ENCODE measurements at places on chromosomes 2 and 18.

GRCh38 chr2:128644718-128645256 lies 326.1 kb upstream of the HS6ST1 start:
- no peak for DNase-seq

GRCh38 chr2:45119855-45120254 lies 110.6 kb upstream of the SIX2 start:
- no peak for DNase-seq

GRCh38 chr18:48794251-48794970 lies 156.4 kb downstream of the SMAD7 start:
- DNase-seq, result no peak

DNA sequence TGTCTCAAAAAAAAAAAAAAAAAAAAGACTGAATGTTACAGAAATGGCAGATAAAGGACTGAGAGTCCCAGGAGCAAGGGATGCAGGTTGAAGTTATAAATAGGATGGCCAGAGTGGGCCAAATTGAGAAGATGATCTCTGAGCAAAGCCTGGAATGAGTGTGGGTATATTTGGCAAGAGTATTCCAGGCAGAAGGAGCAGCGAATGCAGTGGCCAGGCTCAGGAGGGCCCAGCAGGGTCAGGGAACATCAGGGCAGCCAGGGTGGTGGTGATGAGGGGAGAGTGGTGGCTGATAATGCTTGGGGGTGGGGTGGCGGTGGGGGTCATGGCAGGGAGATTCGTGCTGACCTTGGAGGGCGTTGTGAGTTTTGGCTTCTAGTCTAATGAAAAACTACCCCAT lies 141.3 kb upstream of the AGAP1 start:
- no peak for DNase-seq

GRCh38 chr18:6546229-6546628 lies 131.5 kb upstream of the L3MBTL4 start:
- no peak for DNase-seq

DNA sequence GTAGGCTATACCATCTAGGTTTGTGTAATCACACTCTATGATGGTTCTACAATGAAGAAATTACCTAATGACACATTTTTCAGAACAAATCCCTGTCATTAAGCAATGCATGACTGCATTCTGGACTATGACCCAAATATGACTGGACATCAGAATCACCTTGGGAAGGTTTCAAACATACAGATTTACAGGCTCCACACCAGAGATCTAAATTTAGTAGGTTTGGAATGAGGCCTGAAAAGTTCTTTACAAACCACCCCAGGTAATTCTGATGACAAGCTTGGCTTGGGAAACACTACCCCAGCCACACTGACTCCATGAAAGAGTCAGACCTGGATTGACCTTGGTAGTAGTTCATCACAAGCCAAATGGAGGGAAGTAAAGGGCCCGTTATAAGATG lies 52.2 kb upstream of the NFE2L2 start:
- DNase-seq, result no peak

DNA sequence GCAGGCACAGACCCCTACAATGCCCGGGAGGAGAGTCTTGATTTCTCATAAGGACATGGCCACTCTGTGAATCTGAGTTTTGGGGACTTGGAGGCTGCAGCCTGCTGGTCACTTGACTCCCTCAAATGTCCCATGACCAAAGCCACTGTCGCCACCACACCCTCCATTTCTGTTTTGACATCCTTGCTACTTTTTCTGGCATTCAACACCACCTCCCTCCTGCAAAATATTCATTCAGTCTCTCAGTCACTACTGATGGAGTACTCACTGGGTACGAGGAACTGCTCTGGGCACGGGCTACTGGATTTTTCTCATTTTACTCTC lies 208.6 kb upstream of the HAAO start:
- DNase-seq, result no peak

- no peak for DNase-seq
Measured at GRCh38 chr2:56680971-56681631, 497.3 kb downstream of the CCDC85A start.

DNA sequence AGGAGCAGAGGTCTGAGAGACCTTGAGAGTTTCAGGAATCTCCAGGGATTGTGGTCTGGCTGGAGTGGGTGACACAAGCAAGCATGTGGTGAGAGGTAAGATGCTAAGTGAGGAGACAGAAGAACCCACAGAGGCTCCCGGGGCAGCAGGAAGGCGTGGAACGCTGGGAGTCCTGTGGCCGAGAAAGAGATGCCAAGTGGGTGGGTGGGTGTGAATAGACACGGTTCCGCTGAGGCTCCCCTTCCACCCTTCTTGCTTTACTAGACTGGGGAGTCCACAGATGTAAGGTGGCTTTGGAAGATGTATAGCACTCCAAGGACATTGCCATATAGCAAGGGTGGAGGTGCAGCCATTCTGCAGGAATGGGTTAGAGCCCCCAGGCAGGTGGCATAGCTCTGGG lies 4.2 kb downstream of the TEX51 start:
- no peak for DNase-seq

DNA sequence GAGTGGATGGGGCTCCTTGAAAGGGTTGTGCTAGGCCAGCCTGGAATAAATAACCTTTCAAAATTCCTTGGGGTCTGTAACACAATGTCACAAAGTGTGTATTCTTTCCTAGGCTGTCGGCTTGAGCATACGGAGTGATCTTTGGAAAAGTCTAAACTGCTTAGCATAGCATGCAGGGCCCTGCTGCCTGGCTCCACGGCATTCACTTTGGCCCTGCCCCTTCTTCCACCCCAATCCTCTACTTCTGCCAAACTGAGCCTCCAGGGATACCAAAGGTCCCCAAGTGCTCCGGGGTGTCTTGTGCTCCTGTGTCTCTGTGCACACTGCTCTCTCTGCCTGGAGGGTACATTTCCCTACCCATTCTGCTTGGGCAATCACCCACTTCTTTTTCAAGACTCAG lies 196.1 kb downstream of the LTBP1 start:
- DNase-seq, result no peak

- DNase-seq, result no peak
Measured at GRCh38 chr18:48292782-48293424, 116.3 kb downstream of the ZBTB7C start.

GRCh38 chr2:43040084-43040854 lies 186.1 kb downstream of the ZFP36L2 start:
- peak; percentile 56 for DNase-seq

All from GM10248 (cell line).